ENCODE measurements at places on chromosomes 4 and X.
A peak's percentile ranks its signal among the peaks of the same experiment; 100 is the strongest.

DNA sequence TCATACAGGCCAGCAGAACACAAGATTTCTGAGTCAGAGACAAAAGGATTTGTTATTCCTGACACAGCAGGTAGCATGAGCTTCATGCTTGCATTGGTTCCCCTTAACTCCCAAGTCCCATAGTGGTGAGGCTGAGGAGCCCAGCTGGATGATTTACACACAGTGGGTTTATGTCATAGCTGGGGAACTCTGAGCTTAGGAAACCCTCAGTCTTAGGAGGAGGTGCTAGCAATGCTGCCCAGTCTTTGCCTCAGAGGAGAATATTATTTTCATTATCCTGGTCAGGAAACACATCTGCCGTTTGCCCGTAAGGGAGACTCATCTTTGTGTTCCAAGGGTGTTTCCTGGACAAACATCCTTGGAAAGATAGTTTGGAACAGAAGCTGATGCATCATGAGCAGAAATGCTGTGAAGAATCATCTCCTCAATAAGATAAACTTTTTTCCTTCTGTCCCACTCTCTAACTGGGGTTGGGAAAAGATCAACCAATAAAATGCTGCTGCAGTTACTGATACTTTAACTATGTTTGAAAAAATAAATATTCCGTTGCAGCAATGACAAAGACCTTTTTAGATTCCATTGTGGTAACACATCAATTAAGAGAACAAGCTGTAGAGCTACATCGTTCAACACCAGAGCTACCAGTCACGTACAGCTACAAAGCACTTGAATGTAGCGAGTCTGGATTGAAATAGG, 146.8 kb downstream of the DCLK2 start:
- DNase-seq: no peak

- DNase-seq: no peak
Observed at GRCh38 chr4:104593019-104593418, 98.3 kb upstream of the CXXC4 start.

DNA sequence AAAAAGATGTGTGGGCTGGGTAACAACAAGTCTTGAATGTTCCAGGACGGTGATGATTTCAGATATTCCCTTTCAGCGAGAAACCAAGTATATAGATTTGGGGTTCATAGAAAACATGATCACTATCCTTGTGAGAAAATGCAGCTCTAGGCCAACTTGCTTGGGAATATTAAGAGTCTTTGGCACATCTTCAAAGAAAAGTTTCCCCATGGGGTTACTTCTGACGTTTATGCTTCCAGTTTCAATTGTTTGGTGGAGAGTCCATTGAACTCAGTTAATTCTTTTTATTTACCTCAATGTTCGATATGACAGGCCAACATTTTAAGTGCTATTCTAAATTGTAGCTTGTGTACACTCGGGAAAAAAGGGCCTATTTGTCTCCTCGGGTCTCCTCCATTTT, 126.7 kb downstream of the NHS start:
- no peak for DNase-seq

DNA sequence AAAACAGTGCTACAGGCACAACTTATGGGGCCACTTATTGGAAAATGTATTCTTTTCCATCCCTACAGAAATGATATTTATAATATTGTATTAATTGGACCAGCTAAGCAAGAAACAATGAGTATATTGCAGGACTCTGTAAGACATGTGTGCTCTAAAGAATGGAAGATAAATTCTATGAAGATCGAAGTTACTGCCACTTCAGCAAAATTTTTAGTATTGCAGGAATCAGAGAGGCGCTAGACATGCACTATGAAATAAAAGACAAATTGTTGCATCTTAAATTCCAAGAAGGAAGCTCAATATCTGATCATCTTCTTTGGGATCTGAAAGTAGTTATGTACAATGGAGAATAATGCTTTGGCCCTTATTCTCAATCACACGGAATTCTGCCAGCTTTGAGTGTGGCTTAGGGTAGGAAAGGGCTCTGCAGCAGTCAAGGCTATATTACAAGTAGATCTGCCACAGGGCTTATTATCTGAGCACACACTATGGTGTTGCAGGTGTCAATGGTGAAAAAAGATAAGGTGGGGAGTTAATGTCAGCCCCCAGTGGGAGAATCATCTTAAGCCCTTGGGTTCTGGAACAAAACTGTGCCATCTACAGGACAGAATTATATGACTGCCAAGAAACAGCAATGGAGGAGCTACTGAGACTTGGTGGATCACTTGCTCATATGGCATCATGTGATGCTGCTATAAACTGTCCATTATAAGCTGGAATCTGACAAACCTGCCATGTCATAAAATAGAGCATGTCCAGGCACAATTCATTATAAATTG, 334.0 kb upstream of the NDST3 start:
- no peak for DNase-seq

- DNase-seq: no peak
Observed at GRCh38 chrX:130263016-130263415, 5.7 kb downstream of the ZNF280C start.

- DNase-seq: no peak
Observed at GRCh38 chr4:48742412-48742811, 37.7 kb downstream of the FRYL start.

GRCh38 chr4:53559021-53559620, 32.2 kb downstream of the LNX1 start:
- no peak for DNase-seq

DNA sequence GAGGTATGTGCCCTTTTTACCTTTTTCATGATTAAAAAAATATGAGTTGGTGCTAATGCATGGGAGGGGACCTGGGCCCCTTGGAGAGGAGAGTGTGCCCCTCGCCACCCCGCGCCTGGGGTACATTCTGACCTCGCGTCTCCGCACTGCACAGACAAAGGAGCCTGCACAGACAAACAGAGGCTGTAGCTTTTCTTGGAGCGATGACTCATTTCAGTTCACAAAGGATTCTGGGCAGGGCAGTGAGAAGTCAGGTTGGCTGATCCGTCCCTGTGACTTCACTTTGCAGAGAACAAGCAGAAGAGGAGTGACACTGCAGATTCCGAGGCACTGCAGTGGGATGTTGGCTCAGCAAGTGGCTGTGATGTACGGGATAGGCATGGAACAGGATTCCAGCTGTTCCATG, 82.9 kb downstream of the STOX2 start:
- no peak for DNase-seq

DNA sequence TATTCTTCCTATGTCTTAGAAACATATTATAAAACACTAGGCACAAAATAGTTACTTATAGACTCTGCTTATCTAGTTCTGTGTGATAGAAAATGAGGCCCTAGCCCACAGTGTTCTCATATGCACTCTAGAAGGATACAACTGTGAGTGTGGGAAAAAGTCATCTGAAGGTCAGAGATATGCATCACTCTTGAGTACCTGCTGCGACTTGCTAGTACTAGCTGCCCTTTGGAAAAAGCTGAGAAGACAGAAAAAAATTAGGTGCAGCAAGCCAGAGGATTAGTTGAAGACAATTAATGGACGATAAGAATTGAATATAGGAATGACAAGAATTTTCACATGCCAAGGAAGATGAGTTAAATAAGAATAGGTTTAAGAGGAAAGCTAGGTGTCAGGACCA, 61.3 kb downstream of the MTHFD2L start:
- DNase-seq: no peak

DNA sequence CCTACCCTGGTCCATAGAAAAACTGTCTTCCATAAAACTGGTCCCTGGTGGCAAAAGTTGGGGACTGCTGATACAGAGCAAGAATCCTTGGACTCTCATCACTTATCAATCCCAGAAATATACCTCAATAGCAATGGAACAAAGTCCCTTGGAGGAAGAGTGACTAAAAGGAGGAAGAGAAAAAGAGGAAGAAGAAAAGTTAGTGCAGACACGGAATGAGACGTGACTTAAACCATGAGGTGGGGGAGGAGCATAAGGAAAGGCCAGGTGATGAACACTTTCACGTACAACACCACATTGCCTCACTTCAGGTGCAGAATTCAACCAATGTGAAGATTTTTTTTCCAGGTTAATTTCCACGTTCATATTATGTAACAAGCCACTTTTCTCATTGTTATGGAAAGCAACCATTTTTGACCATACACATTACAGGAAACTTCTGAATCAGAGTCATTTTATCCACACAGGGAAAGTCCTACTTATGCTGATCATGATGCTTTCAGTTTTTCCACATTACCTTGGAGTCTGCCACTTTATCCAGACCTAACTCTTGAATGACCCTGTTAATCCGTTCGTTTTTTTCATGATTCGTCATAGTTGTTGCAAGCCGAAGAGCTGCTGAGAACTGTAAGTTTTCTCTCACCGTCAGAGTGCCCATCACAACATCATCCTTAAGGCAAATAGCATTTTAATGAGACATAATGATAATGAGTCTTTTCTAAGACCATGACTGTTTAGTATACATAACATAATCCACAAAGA, 27.7 kb downstream of the ABCG2 start:
- no peak for DNase-seq

DNA sequence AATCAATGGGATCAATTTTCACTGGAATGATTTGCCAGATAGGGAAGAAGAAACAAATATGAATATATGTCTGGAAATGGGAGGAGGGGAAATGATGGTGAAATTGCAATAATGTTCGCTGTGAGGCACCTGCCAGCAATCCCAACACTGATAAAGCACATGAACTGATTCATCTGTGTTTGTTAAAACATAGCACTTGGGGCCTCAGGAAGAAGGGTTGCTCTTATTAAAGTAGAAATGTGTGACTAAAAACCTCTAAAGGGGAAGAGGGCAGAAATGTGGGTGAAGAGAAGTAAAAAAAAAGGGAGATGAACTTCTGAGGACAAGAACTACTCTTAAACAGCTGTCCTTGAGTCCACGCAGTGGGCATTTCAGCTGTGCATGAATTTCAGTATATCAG, 101.4 kb downstream of the C4orf51 start:
- no peak for DNase-seq

DNA sequence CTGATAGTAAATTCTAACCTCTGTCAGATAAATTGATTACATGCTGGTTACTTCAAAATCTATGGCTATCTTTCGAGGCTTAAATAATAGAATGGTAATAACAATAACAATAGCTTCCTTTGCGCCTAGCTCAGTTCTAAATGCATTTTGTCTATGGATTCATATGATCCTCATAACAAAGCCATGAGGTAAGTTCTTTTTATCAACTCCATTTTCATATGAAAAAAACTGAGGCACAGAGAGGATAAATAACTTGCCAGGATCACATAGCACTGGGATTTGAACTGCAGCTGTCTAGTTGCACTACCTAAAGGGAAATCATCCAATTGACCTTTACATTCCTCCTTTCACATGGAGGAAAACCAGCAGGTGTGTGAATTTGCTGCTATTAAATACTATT, 108.6 kb upstream of the ARX start:
- no peak for DNase-seq

- DNase-seq: no peak
Observed at GRCh38 chrX:14641681-14642655, 112.6 kb downstream of the GLRA2 start.

DNA sequence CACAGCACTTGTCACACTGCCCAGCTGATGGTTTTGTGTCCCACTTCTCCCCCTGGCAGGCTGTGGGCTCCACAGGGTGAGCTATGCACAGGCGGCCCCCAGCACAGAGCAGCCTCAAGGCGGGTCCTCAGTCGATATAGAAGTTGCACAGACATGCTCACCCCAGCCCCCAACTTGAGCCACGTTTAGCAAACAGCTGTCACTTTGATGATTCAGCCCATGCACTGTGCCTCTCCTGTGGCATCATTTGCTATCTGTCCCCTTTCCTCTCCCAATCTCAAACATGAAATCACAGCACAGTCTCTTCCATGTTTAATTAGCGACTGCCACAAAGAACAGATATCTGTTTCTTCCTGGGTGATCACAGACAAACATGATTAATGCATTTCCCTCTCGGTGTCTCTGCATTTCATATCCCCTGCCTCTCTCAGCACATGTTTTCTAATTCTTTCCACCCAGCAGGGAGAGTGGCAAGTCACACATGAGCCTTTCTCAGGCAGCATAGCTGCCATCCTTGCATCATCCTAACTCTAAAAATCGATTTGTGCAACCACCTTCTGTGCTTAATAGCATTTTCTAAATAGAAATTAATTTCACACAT, 204.9 kb downstream of the EVC2 start:
- DNase-seq: no peak

GRCh38 chr4:151407466-151408379, 1.3 kb upstream of the FHIP1A start:
- DNase-seq: peak; percentile 63

DNA sequence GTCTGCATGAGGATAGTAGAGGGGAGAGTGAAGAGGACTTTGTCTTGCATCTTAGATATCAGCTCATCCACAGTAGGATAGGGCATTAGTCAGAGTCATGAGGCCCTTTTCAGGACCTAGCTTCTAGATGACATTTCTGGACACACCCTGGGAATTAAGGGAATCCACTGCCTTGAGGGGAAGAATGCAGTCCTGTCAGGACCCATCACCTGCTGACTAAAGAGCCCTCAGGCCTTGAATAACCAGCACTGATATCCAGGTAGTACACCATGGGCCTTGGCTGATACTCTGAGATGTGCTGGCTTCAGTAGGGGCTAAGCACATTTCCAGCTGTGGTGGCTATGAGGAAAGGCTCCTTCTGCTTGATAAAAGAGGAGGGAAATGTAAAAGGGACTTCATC, 134.4 kb downstream of the EDA2R start:
- DNase-seq: no peak

DNA sequence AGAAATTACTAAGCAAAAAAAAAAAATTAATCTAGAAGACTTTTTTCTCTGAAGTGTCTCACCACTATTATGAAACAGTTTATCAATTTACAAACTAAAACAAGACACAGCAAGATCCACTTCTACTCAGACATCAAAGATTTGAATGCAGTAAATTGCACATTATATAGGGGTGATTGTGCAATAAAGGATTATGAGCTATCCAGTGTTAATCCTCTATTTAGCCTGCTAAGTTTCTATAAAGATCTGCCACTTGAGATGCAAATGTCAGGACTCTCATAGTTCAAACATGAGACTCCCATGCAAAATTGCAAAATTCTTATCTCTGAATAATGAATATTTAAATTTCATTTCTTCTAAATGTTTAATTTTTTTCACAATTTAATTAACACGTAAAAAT, 2.2 kb downstream of the TECRL start:
- DNase-seq: no peak

DNA sequence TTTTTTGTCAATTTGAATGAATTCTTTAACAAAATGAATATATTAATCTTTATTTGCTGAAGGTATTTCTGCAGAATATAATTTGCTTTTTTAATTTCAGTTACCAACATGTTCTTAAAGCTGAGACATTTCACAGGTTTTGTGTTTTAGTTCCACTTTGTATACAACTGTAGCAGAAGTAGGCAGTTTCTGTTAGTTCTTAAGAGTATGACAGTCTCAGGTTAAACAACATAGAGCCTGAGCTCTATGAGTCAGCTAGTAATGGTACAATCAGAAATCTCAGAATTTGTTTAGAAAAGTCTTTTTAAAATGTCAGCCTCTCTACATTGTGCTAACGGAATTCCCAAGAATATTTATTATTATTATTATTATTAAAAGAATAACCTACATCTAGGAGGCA, 50.4 kb downstream of the GSTCD start:
- no peak for DNase-seq

- DNase-seq: no peak
Observed at GRCh38 chr4:20678400-20678799, 21.9 kb upstream of the PACRGL start.
